ENCODE measurements at places on chromosomes 3 and 15.

GRCh38 chr15:42744195-42744594, 7.3 kb upstream of the CDAN1 start:
- DNase-seq, result no peak

DNA sequence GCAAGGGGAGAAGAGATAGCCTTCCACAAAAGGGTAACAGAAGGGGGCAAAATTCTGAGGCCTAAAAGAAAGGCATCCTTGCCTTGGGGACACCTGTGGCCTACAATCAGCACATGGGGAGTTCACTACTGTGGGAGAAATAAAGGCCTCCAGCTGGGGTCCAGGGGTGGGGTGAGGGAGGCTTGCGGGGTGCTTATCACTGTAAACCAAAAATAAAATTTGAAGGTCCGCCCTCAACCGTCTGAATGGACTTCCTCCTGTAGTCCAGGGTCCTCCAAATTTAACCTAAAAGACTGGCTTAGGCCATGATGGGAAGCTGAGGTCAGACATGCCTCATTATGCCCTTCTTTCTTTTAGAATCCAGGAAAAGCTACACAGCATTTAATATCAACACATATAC, 2.1 kb upstream of the POLR2M start:
- DNase-seq, result no peak

- DNase-seq, result no peak
These were observed at the start of gene MINAR1 for GRCh38 chr15:79431636-79432344. Gene MINAR1, plus strand, starts transcription at chr15:79432336. Its CDS starts 23,812 bp downstream, at chr15:79456148.

DNA sequence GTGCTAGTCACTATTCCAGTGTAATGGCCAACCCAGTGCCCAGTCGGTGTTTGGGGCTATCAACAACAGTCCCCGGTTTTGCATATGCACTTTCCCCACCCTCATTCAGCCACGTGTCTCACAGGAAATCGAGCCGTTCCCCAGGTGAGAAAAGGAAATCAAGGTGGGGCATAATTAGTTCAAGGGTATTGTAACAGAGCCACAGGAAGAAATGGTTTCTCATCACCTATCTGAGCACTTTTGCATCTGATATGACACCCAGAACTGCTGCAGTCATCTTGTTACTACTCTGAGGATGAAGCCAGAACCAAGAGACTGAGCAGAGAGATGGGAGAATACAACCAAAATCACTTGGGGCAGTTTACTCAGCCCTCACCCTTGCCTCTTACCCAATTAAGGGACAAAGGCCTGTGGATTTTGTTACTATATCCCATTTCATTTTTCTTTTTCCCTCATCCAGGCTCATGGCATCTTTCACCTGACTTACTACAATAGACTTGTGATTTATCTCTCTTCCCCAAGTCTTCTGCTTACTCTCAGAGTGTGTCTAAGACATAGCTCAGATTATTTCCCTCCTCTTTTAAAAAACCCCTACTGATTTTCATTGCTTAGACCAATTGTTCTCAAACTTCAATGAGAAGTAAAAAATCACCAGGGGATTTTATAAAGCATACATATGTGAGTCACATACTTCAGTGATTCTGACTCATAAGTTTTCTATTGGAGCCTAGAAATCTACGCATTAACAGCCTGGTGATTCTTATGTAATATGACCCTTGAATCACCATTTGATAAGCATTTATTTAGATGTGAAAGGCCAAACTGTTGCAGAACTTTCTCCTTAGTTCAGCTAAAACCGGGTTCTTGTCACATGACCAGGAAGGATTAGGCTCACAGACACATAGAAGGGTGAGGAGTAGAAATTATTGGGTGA, 40.5 kb downstream of the TRAT1 start:
- no peak for DNase-seq

DNA sequence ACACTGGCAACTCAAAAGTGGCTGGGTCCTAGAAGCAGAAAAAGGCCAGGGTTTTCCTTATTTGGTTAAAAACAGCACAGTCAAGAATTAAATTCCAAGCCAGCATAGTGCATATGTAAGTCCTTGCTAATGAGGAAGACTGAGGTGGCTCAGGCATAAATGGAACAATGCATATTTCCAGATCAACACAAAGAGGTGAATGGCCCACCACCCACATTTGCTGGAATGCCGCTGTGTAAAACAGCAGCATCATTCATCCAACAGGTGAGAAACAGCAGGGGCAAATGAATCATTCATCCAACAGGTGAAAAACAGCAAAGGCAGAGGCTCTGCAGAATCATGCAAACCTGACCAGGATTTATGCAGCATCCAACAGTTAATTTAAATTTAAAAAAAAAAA, 32.9 kb downstream of the GPR176 start:
- no peak for DNase-seq

- no peak for DNase-seq
These were observed 250.5 kb downstream of the ADAMTSL3 start for GRCh38 chr15:83904107-83905040.

DNA sequence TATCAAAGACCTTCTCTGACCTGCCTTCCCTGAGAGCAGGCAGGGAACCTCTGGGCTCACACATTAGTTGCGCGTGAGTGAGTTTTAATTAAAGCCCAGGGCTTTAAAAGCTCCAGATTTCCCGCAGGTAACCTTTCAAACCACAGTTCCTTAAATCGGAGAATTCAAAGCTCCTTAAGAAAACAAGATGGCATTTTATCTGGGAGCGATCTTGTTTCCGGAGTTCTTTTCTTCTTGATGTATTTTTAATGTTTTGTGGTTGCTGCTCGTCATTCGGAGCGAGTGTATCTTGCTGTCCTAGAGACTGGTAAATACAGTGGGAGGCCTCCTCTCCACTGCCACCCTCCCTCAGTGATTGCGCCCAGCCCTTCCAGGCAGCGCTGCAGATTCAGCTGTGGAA, 284.3 kb downstream of the CLSTN2 start:
- DNase-seq, result no peak

DNA sequence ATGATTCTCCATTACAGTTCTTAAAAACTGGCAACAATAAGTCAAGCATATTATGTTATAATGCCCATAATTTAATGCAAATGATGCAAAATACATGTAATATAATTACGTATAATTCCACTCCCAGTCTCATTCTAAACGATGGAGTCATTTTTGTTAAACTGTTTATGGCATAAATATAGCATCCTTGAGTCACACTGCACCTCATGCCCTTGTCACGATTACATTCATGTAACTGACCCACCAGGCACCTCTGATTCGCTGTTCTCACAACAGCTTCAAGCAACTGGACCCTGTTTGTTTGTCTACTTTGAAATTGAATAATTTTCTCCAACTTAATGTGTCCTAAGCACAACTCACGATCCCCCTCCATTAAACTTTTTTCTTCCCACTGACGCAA, 148.0 kb upstream of the LRTM1 start:
- DNase-seq, result no peak

GRCh38 chr15:33567652-33568051, 256.9 kb downstream of the RYR3 start:
- DNase-seq, result no peak

DNA sequence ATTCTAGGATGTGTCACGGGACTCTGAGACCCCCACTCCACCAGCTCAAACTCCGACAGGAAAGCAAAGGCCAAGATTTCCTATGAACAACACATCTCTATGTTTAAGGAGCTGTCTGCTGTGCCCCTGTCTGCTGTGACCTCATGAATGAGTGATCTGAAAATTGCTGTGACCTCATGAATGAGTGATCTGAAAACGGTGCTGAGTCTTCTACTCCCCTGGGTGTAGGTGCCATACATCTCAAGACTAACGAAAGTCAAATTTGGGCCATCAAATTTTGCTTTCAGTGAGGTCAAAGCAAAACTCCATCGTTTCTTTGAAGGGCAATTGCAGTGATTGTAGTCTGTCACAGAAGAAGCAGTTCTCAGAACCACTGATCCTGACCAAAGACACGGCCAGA, 24.4 kb downstream of the IL5RA start:
- no peak for DNase-seq

DNA sequence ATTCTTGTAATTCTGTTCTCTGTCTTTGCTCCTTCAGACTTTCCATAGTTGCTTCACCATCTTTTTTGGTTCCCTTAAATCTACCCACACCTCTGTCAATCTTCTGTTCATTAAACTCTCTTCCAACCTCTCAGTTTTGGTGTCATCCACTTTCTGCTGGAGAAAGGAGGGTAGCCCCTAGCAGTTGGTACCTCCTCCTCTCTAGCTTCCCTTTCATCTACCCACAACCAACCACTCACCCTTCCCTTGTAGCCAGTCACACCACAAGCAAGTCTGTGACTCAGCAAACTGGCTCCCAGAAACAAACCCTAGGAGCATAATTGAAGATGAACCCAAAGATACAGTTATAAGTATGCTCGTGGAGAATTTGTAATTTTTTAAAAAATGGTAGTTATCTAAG, 318.6 kb downstream of the FHIT start:
- DNase-seq, result no peak

- DNase-seq, result no peak
These were observed 69.9 kb upstream of the PSMD6 start for GRCh38 chr3:64093211-64093610.

Measured in effector CD4-positive, alpha-beta T cell (primary cell).